ENCODE measurements at places on chromosomes 1 and 21. TPM values are rescaled to one million over a fixed set of nuclear protein-coding genes. Genes with fewer than 3 reads are reported as not detected.

DNA sequence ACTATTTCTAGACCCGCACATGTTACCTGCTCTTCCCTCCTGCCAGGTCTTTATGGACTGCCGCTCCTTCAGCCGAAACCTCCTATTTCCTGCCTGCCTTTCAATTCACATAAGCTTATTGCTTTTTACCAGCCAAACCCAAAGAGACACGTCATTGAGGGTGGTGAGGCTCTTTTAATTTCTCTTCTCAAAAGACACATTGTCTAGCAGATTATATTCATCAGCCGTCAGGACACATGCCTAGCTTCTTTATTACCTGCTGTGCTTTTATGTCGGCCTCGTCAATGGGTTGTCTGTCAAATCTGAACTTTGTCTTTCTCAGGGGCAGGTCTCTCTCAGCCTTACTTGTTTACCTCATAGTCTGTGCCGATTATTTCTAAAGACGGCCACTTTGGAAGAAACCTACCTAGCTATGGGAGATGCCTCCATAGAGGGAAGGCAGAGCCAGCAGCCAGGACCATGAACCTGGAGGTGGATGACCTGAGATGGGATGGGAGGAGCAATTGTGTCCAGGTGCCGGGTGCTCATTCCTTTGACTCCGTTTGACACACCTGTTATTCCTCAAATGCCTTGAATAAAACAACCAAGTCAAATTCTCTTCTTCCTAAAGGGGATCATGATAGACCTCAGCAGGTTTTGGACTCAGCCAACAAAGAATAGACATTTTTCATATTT is 42.0 kb downstream of the ZBTB18 start:
- DNase-seq, result no peak

GRCh38 chr1:30323352-30323751 is 400.0 kb downstream of the MATN1 start:
- DNase-seq, result no peak

CRNN gene
- not detected for total RNA-seq

DNA sequence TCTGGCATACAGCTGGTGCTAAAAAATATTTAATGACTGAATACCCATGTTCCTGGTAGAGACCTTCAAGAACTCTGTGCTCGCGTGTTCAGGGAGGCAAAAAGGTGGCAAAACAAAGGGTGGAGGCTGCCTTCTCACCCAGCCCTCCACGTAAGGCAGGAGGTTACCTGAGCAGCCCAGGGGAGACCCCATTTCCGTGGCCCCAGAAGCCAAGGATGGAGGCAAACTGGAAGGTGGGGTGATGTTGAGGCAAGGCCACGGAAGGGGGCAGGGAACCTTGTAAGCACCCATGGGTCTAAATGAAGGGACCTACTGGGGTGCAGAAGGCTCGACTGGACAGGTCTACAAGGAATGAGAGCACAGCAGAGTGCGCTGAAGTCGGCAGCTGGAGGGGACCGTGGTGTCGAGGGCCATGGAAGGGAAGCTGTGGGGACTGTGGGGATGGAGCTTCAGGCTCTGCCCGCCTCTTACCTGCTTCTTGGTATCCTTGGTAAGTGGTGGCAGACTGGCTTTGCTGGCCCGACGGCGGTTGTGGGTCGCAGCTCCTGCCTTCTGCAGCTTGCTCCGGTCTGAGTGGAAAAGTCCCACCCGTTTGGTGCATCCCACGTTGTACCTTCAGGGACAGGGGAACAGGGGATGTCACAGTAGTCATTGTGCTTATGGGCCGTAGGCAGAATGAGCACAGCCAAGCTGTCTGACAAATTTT is 8.9 kb upstream of the A3GALT2 start:
- DNase-seq, result no peak

OR2L13 gene
- total RNA-seq, result not detected

SPRR2A gene
- not detected for total RNA-seq

- no peak for DNase-seq
These were observed 463 bp upstream of the PRRC2C start for GRCh38 chr1:171484760-171485374.

WLS gene
- total RNA-seq, result 113 TPM

DNA sequence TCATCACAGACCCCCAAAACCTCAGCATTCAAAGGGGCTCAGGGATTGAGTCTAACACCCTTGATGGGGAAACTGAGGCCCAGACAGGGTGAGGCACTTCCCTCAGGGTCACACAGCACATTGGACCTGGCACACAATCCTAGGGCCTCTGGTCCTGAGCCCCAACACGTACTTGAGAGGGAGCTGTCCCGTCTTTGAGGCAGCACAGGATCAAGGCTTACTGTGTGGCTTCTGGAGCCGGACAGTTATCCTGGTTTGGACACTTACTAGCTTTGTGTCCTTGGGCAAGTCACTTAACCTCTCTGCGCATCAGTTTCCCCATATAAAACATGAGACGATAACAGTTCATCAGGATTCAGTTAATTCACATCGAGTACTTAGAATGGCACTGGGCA is 26.5 kb downstream of the RUNX3 start:
- no peak for DNase-seq

DNA sequence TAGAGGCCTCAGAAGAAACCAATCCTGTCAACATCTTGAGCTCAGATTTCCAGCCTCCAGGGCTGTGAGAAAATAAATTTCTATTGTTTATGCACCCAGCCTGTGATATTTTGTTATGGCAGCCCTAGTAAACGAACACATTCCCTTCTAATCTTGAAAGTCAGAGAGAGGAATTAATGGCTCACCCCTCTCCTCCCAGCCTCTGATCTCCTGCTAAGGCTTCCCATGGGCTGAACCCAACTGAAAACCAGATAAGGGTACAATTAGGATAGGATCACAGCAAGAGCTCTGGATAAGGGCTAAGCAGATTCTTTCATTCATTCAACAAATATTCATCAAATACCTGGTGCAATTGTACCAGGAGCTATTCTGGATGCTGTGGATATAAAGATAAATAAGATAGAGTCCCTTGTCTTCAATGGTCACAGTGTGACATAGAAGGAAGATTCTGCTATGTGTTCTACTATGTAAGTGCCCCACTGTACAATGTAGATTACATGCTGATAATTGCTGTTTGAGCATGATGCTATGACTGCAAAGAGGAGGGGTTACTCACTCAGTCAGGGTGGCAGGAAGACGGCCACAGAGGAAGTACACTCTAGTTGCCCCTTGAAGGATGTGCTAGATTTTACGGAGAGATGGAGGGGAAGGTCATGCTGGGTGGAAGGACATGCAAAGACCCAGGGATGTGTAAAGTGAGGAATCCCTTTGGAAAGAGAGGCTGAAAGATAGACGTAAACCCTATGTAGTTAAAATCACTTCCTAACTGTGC is 203.3 kb upstream of the JUN start:
- no peak for DNase-seq

MYOM3 gene
- total RNA-seq, result not detected

PTCH2 gene
- total RNA-seq, result 1.4 TPM

- DNase-seq, result no peak
These were observed 184.5 kb downstream of the CAMTA1 start for GRCh38 chr1:6969762-6970161.

- DNase-seq, result no peak
These were observed 37.4 kb downstream of the PCAT6 start for GRCh38 chr1:202848191-202848542.

TRIM46 gene
- total RNA-seq, result not detected

DNA sequence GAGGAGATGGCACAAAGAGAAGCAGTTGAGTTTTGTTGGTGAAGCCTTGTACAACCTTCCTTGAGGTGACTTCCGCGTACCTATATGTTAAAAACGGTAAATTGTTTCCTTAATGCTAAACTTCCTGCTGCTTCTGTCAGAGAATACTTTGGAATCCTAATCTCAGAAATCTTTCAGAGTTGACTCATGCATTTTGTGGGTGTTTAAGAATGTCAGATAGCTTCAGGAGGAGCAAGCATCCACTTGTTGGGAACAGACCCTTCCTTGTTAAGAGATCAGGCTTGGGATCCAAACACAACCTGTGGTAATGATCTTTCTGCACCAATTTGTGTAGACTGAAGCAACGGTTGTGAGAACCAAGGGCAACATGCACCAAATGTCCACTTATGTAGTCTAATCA is 29.5 kb downstream of the AK4 start:
- no peak for DNase-seq

- no peak for DNase-seq
These were observed 569.4 kb upstream of the ADAMTS5 start for GRCh38 chr21:27536319-27536718.

DNA sequence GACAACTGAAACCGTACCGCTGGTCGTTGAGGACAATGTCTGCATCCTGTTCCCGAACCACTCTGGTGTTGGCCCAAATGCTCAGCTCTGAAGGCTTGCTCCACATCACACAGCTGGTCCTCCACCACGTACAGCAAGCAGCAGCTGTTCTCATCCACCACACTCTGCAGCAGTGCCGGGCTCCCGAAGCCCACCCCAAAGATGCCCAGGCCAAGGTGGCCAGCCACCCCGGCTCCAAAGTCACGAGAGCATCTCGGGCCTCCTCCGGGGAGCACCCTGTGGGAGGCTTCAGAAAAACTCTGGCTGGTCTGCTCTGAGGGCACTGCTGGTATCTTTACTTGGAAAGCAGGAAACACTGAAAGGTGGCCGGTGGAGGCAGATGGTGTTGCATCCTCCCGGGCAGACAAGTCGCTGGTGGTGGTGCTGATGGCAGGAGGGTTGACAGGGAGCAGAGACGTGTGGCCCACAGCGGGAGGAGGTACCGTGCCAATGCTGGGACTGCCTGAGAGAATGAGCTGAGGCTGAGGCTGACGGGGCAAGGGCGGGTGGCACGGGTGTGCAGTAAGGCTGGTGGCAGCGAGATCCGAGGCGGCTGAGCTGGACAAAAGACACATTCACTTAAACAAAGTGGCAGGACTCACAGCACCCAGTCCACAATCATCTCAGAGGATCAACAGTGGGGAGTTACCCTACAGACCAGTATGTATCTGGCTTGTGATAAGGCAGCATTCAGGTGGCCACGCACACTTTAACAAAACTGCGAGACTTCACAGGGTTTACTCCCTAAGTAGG is 6.5 kb upstream of the CCDC27 start:
- DNase-seq, result no peak

GRCh38 chr21:41847066-41847804 is 31.9 kb downstream of the PRDM15 start:
- no peak for DNase-seq

DNA sequence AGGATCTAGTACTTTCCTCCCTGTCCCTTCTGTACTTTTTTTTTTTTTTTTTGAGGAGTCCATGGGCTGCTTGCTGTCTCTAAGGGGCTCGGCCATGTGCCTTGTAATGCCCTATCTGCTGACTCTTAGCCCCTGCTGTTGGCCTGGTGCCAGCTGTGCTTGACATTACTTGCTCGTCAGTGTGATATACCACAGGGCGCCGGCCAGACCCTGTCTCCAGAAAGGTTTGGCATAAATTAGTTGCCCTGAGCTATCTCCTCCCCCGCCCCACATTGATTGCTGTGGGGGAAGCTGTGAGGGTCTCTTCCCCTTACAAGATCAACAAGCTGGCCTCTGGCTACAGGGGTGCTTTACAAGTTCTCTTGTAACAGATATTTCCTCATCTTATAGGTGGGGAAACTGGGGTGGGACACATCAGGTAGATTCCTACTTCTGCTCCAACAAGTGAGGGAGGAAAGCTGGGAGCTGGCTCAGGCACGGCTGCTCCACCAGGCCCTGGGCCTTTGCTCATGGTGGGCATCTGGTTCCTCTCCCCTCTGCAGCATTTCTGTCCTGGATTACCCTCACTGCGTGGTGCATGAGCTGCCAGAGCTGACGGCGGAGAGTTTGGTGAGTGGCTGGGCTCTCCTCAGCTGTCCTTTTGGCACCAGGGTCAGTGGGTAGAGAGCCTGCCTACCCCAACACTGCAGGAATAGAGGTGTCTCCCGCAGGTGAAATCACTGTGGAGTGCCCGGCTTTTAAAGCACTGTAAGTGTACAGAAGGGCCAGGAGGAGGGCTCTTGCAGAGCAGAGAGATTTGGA is 15.6 kb downstream of the STRIP1 start:
- DNase-seq, result no peak

GRCh38 chr1:25688390-25689119 is 72.0 kb downstream of the MAN1C1 start:
- DNase-seq, result no peak

DNA sequence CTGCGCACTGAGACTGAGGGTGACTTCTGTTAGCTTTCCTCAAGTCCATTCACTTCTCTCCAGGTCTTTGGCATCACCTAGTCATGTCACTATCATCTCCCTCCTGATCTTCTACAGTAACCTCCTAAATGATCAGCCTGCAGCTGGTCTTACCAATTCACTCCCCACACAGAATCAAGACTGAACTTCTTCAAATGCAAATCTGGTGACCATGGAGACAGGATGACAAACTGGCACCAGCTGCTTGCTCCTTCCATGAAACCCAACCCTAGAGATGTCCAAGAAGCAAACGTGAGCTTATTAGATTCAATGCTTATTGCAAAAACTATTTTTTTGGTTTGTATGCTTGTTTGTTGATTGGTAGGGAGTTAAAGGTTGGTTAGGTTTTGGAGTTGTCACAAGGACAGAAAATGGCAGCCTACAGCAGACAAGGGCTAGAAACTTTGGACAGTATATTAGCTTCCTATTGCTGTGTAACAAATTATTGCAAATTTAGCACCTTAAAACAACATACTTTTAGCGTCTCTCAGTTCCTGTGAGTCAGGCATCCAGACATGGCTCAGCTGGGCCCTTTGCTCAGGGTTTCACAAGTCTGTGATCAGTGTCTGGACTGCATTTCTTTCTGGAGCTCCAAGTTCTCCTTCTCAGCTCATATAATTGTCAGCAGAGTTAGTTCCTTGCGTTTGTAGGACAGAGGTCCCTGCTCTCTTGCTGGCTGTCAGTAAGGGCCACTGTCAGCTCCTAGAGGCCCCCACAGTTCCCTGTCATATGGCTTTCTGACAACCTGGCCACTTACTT is 53.3 kb upstream of the GJA8 start:
- DNase-seq, result peak; percentile 23

DNA sequence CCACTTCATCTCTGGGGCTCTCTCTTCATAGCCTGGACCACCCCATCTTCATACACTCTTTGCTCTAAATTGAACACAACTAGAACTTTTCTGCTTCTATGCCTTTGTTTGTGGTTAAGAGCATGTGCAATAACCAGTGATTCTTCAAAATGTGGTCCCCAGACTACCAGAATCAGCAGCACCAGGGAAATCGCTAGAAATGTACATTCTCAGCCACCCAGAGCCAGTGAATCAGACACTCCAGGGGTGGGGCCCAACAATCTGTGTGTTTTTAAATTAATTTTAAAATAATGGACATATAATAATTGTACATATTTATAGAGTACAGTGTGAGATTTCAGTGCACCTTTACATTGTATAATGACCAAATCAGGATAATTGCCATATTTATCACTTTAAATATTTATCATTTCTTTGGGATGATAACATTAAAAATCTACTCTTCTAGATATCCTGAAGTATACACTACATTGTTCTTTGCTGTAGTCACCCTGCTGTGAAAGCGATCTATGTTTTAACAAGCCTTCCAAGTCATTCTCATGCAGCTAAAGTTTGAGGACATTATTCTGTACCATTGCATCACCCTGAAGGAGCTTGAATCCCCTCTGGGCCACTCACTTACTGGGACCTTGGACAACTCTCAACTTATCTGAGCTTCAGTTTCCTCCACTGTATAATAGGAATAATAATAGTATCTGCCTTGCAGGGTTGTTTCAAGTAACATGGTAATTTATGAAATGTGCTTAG is 10.8 kb downstream of the GRHL3 start:
- DNase-seq, result no peak

- DNase-seq, result no peak
These were observed 1.7 kb downstream of the ANGPTL1 start for GRCh38 chr1:178869119-178869697.

Data from upper lobe of left lung (tissue), 6 donors.